SK-N-SH (cell line): ENCODE measurements at places on chromosomes 3 and 15. TPM values are rescaled to one million over a fixed set of nuclear protein-coding genes. Genes with fewer than 3 reads are reported as not detected.

The WNT5A gene
- polyA plus RNA-seq = 27.1 and 30.7 TPM in 2 replicates

The PTX3 gene
- 208 and 248 TPM in 2 replicates for polyA plus RNA-seq

The CATSPER2 gene
- polyA plus RNA-seq = 0.62 and 0.96 TPM in 2 replicates

The PRR20G gene
- not detected in 2 replicates for polyA plus RNA-seq

The IQCF5 gene
- not detected in 2 replicates for polyA plus RNA-seq

The BDH1 gene
- polyA plus RNA-seq = 19.7 and 19.8 TPM in 2 replicates

The BOC gene
- 5.8 and 6.6 TPM in 2 replicates for polyA plus RNA-seq

The VEPH1 gene
- polyA plus RNA-seq = 6.0 and 11.3 TPM in 2 replicates

The PROK2 gene
- polyA plus RNA-seq = not detected in 2 replicates

- no peak overlapping the region for H3K27ac ChIP-seq
- no peaks in the 10 kb centered on the region for H3K27me3 ChIP-seq
- H3K4me3 ChIP-seq = no peak overlapping the region
- DNase-seq = no peak
- no peaks in the 10 kb centered on the region for H3K4me1 ChIP-seq
These were observed 10.3 kb downstream of the FAM227B start for GRCh38 chr15:49610157-49610918.

- peak overlapping the region; percentile 83 for H3K27ac ChIP-seq
- no peak for DNase-seq
- H3K4me1 ChIP-seq = no peaks in the 10 kb centered on the region
These were observed 281.1 kb upstream of the TPRG1 start for GRCh38 chr3:188890572-188891270.

- DNase-seq = no peak
- H3K36me3 ChIP-seq = no peaks in the 10 kb centered on the region
- H3K27me3 ChIP-seq = no peaks in the 10 kb centered on the region
- H3K4me3 ChIP-seq = no peak overlapping the region
- H3K4me1 ChIP-seq = peaks cover 2% of the 10 kb centered on the region; the same call in 1 of the 2 replicates
These were observed 810.4 kb downstream of the FHIT start for GRCh38 chr3:60440869-60441268.

DNA sequence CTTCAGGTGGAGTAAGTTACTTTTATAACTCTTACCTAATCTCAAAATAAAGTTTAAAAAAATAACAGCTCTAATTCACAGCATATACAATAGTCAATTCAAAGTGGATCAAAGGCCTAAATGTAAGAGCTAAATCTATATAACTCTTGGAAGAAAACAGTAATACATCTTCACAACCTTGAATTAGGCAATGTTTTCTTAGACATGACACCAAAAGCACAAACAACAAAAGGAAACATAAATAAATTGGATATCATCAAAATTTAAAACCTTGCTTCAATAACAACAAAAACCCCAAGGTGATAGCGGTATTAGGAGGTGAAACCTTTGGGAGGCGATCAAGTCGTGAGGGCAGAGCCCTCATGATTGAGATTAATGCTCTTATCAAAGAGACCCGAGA is 12.8 kb downstream of the DENND6A start:
- DNase-seq = no peak
- H3K4me3 ChIP-seq = no peak overlapping the region
- H3K36me3 ChIP-seq = peaks cover 35% of the 10 kb centered on the region
- no peak overlapping the region for H3K27ac ChIP-seq
- no peaks in the 10 kb centered on the region for H3K27me3 ChIP-seq
- H3K4me1 ChIP-seq = no peaks in the 10 kb centered on the region

- no peaks in the 10 kb centered on the region for H3K36me3 ChIP-seq
- H3K4me1 ChIP-seq = peaks cover 4% of the 10 kb centered on the region; the same call in 1 of the 2 replicates
- no peak overlapping the region for H3K4me3 ChIP-seq
- H3K27me3 ChIP-seq = no peaks in the 10 kb centered on the region
These were observed 121.9 kb upstream of the ARHGEF3 start for GRCh38 chr3:56923526-56924224.

DNA sequence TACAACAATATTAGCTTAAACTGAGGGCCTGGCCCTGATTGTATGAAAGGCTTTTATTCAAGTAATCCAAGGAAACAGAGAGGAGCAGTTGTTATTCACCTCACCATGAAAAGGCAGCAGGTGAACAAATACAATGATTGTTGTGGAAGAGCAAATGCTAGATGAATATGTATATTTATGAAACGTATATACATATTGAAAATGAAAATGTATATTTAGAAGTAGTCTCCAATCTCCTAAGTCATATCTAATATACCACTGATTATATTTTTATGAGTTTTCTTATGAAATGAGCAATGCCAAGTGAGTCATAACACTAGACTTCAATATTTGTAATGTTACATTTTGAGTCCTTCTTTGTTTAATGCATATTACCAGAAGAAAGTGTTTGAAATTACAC is 116.2 kb upstream of the KCNMB2 start:
- H3K36me3 ChIP-seq = no peaks in the 10 kb centered on the region
- H3K27ac ChIP-seq = no peak overlapping the region
- no peak for DNase-seq

- H3K4me1 ChIP-seq = peaks cover 25% of the 10 kb centered on the region; the same call in 1 of the 2 replicates
- H3K27ac ChIP-seq = peak overlapping the region; percentile 76
- no peaks in the 10 kb centered on the region for H3K36me3 ChIP-seq
These were observed 9.8 kb upstream of the SUCNR1 start for GRCh38 chr3:151863611-151864010.

DNA sequence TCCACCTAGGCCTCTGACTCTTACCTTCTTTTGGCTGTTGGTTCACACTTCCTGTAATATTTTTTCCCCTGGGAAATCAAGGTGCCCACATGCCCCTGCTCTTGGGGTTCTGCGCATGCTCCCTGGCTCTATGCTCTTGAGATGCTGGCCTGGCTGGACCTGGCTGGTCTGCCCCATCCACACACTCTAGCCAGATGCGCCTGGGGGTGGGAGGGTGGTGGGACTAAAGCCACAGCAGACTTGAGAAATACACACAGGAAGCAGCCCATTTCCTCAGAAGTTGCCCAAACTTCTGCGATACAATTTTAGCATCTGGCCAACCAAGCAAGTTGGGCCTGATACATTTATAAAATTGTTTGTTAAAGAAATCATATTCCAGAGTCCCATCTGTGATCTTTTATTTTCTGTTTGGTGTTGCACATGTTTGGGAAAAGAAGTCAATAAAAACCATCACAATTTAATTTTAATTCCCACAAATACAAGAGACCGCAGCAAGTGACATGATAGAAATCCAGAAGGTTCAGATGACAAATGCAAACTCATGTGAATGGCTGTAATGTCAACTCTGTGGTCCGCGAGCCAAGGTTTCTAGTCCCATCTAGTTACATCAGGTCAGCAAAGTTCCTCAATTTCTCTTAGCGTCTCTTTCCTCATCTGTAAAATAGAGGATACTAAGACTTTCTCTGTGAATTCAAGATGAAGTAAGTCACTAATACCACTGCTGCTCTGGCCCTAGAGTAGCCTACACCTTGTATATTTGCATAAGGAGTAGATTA is 55.9 kb upstream of the MEF2A start:
- DNase-seq = no peak
- no peak overlapping the region for H3K27ac ChIP-seq
- no peaks in the 10 kb centered on the region for H3K36me3 ChIP-seq
- no peak overlapping the region for H3K4me3 ChIP-seq

GRCh38 chr15:68114356-68114755 is 60.2 kb downstream of the PIAS1 start:
- H3K36me3 ChIP-seq = no peaks in the 10 kb centered on the region
- no peaks in the 10 kb centered on the region for H3K27me3 ChIP-seq
- peak overlapping the region; percentile 38; the same call in 1 of the 2 replicates for H3K4me3 ChIP-seq
- peaks cover 11% of the 10 kb centered on the region; the same call in 1 of the 2 replicates for H3K4me1 ChIP-seq

DNA sequence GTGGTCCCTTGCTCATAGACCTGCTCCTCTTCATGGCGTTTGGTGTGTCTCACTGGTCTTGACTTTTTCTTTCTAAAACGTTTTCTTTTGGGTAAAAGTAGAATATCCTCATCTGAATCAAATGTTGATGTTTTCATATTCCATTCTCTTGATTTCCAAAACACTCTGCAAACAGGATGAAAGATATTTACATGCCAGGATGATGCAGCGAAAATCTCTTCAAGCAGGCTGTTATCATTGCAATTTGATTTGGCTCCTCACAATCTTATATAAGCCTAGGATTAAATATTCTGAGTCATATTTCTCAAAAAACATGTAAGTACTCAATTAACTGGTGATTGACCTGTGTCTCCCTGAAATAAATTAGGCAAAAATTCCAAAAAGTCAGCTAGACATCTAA is 10.1 kb downstream of the PP2D1 start:
- no peak overlapping the region for H3K4me3 ChIP-seq
- no peaks in the 10 kb centered on the region for H3K4me1 ChIP-seq
- H3K36me3 ChIP-seq = no peaks in the 10 kb centered on the region

- no peaks in the 10 kb centered on the region for H3K36me3 ChIP-seq
- peak overlapping the region; percentile 70 for H3K27ac ChIP-seq
- no peaks in the 10 kb centered on the region for H3K4me1 ChIP-seq
- no peak for DNase-seq
- H3K4me3 ChIP-seq = no peak overlapping the region; the same call in 1 of the 2 replicates
These were observed 571.8 kb downstream of the TUSC7 start for GRCh38 chr3:117281371-117281770.

- H3K27ac ChIP-seq = peak overlapping the region; percentile 11; the same call in 1 of the 2 replicates
- H3K36me3 ChIP-seq = no peaks in the 10 kb centered on the region
- peaks cover 56% of the 10 kb centered on the region for H3K27me3 ChIP-seq
- H3K4me1 ChIP-seq = no peaks in the 10 kb centered on the region; the same call in 1 of the 2 replicates
- DNase-seq = peak; percentile 97
These were observed 611 bp upstream of the LINGO1 start for GRCh38 chr15:77633134-77633912.

DNA sequence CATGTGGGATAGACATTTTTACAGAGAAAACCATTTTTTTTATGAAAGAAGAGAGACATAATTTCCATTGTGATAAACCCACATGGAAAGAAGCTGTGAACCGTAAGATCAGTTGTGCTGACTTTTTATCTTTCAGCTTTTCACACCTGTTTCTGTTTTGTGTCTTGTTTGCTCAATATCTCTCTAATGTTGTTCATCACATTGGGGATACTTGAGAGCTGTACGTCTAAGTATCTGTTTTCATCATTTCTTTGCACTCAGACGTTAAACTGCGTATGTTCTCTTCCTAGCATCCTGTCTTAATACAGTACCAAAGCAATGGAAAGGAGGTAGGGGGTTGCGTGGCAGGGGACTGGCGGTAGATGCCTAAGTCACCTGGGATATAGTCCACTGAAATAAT is 449.0 kb downstream of the NAALADL2 start:
- H3K36me3 ChIP-seq = no peaks in the 10 kb centered on the region
- no peak for DNase-seq
- H3K4me1 ChIP-seq = peaks cover 4% of the 10 kb centered on the region; the same call in 1 of the 2 replicates
- no peaks in the 10 kb centered on the region for H3K27me3 ChIP-seq
- H3K27ac ChIP-seq = no peak overlapping the region
- H3K4me3 ChIP-seq = 0 out of 2 replicates have a peak overlapping the region, but pooled peaks have one; percentile 5

DNA sequence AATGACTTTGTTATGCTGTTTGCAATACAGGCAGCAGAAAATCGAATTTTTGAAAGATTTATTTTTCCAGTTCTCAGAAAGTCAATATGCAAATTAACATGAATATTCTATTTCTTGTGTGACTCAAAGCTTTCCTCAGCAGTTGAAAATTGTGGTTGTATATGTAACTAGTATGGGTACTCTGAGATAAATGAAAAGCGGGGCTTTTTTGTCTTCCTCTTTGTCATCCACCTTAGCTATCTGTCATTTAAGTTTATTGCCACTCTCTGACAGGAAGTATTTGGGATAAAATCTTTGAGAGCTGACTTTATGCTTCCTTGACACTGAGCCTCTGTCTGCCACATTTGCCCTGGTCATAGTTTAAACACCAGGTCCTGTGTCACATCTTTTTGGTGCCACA is 91.5 kb downstream of the ATG7 start:
- no peak for DNase-seq
- peaks cover 58% of the 10 kb centered on the region for H3K36me3 ChIP-seq
- peaks cover 8% of the 10 kb centered on the region for H3K4me1 ChIP-seq
- H3K4me3 ChIP-seq = no peak overlapping the region
- H3K27me3 ChIP-seq = no peaks in the 10 kb centered on the region

DNA sequence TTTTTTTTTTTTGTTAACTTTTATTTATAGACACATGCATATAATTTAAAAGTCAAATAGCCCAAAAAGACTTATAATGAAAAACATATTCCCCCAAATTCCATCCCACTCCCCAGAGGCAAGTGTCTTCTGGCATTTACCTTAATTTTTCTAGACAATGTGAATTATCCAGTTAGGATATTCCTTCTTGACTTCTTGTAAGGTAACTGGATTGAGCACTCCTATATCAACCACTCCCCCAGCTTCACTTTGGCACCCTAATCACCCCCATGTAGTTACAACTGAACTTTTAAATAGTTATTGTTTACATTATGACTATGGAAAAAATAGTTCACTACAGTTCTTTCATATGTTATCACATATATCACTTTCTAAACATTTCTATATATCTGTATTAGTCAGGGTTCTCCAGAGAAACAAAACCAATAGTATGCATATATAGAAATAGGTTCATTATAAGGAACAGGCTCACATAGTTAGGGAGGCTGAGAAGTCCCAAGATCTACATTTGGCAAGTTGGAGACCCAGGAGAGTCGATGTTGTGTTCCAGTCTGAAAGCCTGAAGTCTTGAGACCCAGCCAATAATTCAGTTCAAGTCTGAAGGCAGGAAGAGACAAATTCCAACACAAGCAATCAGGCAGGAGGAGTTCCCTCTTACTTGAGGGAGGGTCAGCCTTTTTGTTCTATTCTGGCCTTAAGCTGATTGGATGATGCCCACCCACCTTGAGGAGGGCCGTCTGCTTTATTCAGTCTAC is 175.8 kb downstream of the THSD4 start:
- H3K4me3 ChIP-seq = no peak overlapping the region
- H3K27ac ChIP-seq = no peak overlapping the region; the same call in 1 of the 2 replicates
- DNase-seq = no peak
- H3K4me1 ChIP-seq = peaks cover 26% of the 10 kb centered on the region
- no peaks in the 10 kb centered on the region for H3K27me3 ChIP-seq
